T follicular helper cell (primary cell): ENCODE measurements at places on chromosomes 6 and 20.

- no peak for DNase-seq
Measured at GRCh38 chr6:105817370-105817769, 268.8 kb upstream of the PRDM1 start.

DNA sequence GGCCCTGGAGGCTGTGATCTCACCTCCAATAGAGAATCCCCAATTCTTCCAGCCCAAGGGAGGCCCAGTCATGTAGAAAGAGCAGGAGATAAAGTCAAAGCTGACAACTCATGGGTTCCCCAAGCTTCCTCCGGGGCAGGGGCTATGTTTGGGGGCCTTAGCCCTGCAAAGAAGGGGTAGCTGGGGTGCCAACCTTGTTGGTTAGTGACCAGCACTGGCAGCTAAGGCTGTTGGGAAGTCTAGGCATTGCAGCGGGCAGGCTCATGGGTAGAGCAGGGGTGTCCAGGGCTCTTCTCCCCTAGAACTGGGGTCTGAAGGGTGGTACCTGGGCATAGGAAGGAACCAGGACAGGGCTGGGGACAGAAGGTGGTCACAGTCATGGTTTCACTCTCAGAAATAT lies 36.4 kb downstream of the TGM2 start:
- no peak for DNase-seq

GRCh38 chr20:47684306-47685080 lies 100.8 kb downstream of the SULF2 start:
- DNase-seq: no peak

- DNase-seq: no peak
Measured at GRCh38 chr6:169082817-169083507, 170.7 kb downstream of the THBS2 start.

- DNase-seq: no peak
Measured at GRCh38 chr6:142297996-142298753, 3.6 kb upstream of the ADGRG6 start.

GRCh38 chr20:44720997-44721784 lies 6.0 kb downstream of the CCN5 start:
- DNase-seq: no peak

- no peak for DNase-seq
Measured at GRCh38 chr6:132964868-132965382, 150.6 kb downstream of the RPS12 start.

- no peak for DNase-seq
Measured at GRCh38 chr6:170038251-170038650, 252.6 kb downstream of the DLL1 start.

- no peak for DNase-seq
Measured at GRCh38 chr6:22457996-22458395, 111.4 kb upstream of the HDGFL1 start.

- no peak for DNase-seq
Measured at GRCh38 chr20:49446808-49447207, 35.7 kb downstream of the KCNB1 start.

GRCh38 chr20:18527836-18528235 lies 20.1 kb downstream of the SEC23B start:
- DNase-seq: no peak

- no peak for DNase-seq
Measured at GRCh38 chr6:3868544-3868943, 19.4 kb downstream of the FAM50B start.

DNA sequence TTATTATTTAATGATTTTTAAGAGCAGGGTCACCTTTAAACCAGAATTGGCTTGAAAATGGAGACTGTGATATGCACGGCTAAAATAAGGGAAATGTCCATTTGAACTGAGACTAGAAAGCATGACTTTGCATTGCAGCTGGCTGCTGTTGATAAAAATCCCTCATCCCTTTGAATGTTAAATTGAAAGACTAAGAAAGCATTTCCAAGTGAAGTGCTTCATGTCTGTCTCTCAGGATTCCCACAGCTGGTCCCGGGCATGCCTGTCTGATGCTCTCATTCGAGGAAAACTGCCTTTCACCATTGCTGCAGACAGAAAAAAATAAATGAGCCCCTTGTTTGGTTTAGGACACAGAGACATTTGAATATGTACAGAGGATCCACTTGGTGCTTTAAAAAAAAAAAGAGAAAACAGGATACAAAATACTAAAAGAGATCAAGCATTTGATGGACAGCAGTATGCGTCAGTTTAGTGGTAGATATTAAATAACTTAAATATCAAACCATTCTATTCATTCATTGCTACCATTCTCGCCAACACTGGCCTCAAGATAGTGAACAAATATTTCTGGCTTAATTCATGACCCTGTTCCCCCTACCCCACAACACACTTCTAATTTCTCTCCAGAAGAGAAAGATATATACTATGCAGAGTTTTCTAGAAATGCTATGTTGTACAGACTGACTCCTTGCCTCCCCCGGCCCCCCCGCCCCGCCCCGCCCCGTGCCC lies 55.0 kb downstream of the TBC1D7 start:
- no peak for DNase-seq
